ENCODE measurements at places on chromosomes 3 and 15. TPM values are rescaled to one million over a fixed set of nuclear protein-coding genes. Genes with fewer than 3 reads are reported as not detected.

The LRRC31 gene
- total RNA-seq: not detected

GRCh38 chr3:43797794-43798193, 107.1 kb downstream of the ABHD5 start:
- no peak overlapping the region for H3K27ac ChIP-seq
- no peaks in the 10 kb centered on the region for H3K36me3 ChIP-seq
- no peak for DNase-seq
- H3K4me3 ChIP-seq: no peak overlapping the region
- no peaks in the 10 kb centered on the region for H3K4me1 ChIP-seq
- peaks cover 2% of the 10 kb centered on the region for H3K27me3 ChIP-seq

- peak; percentile 45 for DNase-seq
- H3K36me3 ChIP-seq: no peaks in the 10 kb centered on the region
- H3K4me1 ChIP-seq: peaks cover 83% of the 10 kb centered on the region
- H3K4me3 ChIP-seq: no peak overlapping the region
- H3K27me3 ChIP-seq: no peaks in the 10 kb centered on the region
These were observed 3.9 kb upstream of the CCDC9B start for GRCh38 chr15:40344631-40345120.

GRCh38 chr15:73364070-73364469, 4.7 kb downstream of the HCN4 start:
- H3K4me1 ChIP-seq: no peaks in the 10 kb centered on the region
- H3K27me3 ChIP-seq: peaks cover 80% of the 10 kb centered on the region
- DNase-seq: no peak
- H3K36me3 ChIP-seq: no peaks in the 10 kb centered on the region

- H3K27me3 ChIP-seq: no peaks in the 10 kb centered on the region
- no peak overlapping the region for H3K27ac ChIP-seq
- no peaks in the 10 kb centered on the region for H3K4me1 ChIP-seq
- H3K36me3 ChIP-seq: no peaks in the 10 kb centered on the region
- no peak overlapping the region for H3K4me3 ChIP-seq
- peak; percentile 45 for DNase-seq
These were observed 68.4 kb upstream of the TNFAIP8L3 start for GRCh38 chr15:51162865-51163762.
